ENCODE measurements at places on chromosomes 13 and 19.
A peak's percentile ranks its signal among the peaks of the same experiment; 100 is the strongest.

GRCh38 chr19:46493236-46494145, 2.2 kb downstream of the PNMA8B start:
- DNase-seq = no peak

- DNase-seq = no peak
Measured at GRCh38 chr13:75770592-75771011, 134.5 kb downstream of the LMO7 start.

DNA sequence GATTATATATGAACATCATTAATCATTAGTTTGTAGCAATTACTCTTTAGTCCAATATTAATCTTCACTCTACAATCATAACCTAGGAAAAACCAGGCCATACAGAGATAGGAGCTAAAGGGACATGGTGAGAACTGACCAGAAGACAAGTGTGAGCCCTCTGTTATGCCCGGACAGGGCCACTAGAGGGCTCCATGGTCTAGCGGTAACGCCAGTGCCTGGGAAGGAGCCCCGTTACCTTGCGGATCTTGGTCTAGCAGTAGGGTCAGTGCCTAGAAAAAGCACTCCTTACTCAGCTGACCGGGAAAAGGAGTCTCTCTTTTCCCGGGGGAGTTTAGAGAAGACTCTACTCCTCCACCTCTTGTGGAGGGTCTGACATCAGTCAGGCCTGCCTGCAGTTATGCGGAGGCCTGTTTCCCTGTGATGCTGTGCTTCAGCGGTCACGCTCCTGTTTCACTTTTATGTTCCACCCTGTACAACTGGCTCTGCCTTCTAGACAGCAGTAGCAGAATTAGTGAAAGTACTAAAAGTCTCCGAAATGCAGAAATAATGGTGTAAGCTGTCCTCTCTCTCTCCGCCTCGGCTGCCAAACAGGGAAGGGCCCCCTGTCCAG, 13.8 kb downstream of the OR7D4 start:
- peak; percentile 32 for DNase-seq

DNA sequence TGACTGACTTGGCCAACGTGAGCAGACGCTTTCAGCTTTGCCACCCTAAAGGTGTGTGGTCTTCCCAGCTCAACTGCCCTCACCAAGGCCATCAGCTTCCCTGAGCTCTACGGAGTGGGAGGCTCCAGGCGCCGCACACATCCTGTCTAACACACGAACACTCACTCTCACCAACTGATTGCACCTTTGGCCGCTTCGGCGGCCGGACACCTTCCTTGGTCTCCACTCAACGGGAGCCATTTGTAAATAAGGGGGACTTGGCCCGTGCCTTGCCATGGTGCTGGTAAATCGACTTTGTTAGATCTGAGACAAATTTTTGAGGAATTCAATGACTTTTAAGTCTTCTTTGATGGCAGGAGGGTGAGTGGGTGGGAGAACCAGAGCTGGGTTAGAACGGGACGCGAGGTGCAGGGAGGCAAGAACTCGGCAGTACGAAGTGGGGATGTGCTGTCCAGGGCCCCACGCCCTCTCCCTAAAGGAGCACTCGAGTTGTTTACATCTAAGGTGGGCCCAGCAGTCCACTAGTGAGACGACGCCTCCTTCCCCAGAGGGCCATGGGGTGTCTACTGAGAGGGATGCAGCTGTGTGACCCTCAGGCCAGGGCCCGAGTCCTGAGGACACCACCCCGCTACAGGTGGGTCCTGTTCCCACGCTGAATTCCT, 4.4 kb downstream of the C13orf46 start:
- DNase-seq = no peak

Measured in CD8-positive, alpha-beta T cell (primary cell).